ENCODE measurements at places on chromosomes 16 and 17.
A peak's percentile ranks its signal among the peaks of the same experiment; 100 is the strongest.

DNA sequence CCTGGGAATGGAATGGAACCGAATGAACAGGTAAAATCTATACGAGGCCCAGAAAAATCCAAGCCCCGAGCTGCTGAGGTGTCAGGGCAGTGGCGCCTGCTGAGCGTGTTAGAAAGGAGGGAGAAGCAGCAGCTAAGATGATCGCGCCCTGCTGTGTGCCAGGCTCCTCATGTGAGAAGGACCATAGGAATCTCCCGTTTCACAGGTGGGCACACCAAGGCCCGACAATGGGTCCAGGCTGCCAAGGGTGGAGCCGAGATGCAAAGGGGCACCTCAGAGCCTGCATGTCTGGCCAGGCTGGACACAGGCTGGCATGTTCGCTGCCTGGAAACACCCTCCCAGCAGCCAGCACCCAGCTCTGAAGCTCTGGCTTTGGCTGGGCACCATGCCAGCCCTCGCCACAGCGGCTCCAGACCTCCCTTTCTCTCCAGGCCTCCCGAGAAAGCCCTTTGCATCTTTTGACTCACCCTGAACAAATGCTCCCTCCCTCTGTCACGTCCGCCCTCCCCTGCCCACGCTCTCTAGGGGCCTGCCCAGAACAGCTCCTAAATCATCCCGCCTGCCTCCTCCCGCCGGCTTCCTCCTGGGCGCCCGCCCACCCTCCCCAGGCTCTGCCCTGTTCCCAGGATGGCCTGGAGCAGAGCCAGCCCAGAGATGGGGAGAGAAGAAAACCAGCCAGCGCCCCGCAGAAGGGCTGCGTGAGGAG, 217.8 kb upstream of the GSE1 start:
- peak; percentile 17 for DNase-seq

- DNase-seq, result no peak
These were observed 166.3 kb downstream of the MSI2 start for GRCh38 chr17:57422574-57423164.

GRCh38 chr17:37605813-37606505, 3.3 kb downstream of the SYNRG start:
- no peak for DNase-seq

DNA sequence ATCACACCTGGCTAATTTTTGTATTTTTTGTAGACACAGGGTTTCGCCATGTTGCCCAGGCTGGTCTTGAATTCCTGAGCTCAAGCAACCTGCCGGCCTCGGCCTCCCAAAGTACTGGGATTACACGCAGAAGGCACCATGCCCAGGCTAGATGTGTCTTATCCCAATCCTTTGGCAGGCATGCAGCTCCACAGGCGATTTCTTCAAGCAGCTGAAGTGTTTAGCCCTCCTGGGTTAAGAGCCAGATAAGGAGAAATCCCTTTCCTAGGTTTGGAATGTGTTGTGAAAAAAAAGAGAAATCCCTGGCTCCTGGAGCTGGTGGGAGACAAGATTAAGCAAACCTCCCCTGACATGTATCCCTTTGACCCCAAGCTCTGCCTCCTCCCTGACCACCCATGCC, 2.1 kb upstream of the NHERF1 start:
- no peak for DNase-seq

DNA sequence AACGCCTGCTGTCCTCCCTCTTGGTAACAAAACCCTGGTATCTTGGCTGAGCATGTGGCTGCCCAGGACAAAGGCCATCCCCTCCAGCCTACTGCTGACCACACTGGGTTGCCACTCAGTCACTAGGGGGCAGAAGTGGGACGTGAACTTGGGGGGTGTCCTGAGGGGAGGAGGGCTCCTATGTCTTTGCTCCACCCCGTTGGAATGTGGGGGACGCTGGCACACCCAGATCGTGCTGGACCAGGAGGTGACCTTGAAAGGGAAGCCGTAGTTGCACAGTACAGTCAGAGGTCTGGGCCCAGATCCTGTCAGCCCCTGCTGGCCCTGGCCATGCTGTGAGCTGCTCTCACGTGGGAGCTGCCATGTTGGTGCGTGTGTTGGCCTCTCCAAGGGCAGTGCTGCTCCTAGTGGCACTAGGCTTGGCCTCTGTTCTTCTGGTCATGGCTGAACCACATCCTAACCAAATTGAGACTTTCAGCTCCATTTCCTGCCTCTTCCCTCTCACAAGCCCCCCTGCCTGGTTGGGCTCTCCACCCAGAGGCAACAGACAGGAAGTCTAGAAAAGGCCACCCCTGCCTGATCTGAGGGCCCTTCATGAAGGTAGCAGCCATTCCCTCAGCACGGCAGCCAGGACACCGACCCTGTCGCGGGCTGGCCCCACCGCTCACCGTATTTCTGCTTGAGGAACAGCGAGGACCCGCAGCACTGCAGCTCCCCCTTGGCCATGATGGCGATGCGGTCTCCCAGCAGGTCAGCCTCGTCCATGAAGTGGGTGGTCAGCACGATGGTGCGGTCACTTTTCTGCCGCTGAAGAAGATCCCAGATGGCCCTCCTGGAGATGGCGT, 29.0 kb upstream of the RNPS1 start:
- DNase-seq, result no peak

GRCh38 chr17:67238991-67239390, 6.0 kb downstream of the HELZ start:
- no peak for DNase-seq

GRCh38 chr17:28950017-28950751, 1.1 kb downstream of the PHF12 start:
- no peak for DNase-seq

GRCh38 chr17:19590451-19590850, 56.8 kb downstream of the SLC47A1 start:
- DNase-seq, result no peak

GRCh38 chr17:82397449-82398335, 20.5 kb upstream of the HEXD start:
- no peak for DNase-seq

GRCh38 chr17:27976331-27976730, 66.1 kb upstream of the NLK start:
- DNase-seq, result no peak

DNA sequence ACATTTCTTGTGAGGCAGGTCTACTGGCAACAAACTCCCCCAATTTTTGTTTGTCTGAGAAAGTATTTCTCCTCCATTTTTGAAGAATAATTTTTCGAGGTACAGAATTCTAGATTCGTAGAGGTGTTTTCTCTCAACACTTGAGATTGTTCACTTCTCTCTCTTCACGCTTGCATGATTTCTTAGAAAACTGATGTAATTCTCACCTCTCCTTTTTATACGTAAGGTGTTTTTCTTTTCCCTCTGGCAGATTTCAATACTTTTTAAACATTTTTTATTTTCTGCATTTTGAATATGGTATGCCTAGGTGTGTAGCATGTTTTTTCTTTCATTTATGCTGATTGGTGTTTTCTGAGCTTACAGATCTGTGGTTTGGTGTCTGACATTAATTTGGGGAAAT, 201.5 kb upstream of the AXIN2 start:
- DNase-seq, result no peak

DNA sequence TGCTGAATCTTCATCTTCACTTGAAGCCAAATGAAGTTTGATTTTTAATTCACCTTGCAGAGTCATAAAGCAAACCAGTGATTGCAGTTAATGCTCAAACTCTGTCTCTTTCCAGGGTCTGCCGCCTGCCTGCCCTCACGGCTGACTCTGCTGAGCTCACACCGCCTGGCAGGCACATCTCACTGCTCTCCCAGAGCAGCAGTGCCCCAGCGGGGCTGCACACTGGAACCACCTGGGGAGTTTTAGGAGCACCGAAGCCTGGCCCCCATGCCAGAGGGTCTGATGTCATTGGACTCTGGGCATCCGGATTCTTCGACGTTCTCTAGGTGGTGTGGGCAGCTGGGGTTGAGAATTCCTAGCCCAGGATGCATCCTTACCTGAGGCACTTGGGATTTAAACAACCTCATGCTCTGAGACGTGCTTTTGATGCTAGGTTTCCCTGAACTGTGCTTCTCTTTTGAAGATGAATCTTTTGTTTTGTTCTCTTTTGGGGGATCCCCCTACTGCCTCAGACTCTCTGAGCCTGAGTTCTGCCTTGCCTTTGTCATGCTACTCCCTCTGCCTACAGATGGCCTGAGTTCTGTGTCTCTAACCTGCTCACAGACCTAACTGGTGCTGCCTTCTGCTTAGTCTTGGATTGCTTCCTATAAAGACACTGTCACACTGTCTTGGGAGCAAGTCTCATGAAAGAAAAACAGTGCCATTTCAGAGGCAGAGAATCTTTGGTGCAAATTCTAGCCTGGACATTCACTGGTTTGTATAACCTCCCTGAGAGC, 438.1 kb upstream of the CCL2 start:
- no peak for DNase-seq

GRCh38 chr16:12651765-12652512, 151.7 kb downstream of the CPPED1 start:
- no peak for DNase-seq

DNA sequence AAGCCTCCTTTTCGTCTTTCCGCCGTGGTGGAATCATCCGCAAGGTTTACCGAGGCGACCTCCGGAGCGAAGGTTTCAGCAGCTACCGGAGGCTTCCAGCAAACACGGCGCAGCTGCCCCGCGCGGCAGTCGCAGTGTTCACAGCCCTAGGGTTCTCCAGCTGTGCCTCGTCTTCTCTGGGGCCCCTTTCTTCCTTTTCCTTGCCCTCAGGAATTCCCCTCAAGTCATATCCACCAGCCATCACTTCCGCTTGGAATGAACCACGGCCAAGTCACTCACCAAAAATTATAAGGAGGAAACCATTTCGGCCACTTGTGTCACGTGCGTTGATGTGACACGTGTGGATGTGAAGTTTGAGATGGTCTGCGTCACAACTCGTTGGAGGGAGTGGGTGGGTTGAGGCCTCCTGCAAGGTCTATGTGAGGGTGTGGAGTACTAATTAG, 636 bp upstream of the ERN1 start:
- DNase-seq, result no peak

DNA sequence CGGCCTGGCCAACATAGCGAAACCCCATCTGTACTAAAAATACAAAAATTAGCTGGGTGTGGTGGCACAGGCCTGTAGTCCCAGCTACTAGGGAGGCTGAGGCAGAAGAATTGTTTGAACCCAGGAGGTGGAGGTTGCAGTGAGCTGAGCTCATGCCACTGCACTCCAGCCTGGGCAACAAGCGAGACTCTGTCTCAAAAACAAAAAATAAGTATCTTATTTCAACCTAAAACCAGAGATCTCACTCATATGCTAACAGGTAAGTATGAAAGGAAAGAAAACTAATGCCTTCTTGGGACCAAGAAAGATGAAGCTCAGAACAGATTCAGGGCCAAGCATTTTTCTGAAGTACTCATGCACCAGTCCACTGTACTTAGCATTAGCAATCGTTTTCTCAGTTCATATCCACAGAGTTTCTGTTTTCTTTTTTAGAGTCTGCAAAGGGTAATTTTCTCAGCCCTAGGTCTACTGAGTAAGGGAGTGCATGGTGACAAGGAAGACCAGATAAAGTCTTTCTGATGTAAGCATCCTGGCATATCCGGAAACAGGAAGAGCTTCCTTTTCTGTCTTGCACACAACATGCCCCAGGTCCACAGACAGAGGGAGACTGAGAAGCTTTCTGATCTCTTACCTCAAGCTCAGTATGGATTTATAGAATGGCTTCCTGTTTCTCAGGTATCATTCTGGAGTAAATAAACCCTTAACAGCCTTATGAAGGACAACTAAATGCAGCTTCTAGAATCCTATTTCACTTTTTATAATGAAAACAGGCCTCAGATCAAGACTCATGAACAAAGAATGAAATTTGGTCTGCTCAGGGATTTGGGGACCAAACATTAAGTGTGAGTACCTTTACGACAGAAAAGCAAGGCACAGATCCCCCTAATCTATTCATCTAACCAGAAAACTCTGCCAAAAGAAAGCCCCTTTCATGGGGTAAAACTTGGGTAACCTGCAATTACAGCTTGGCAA, 38.7 kb upstream of the FOXJ1 start:
- no peak for DNase-seq

DNA sequence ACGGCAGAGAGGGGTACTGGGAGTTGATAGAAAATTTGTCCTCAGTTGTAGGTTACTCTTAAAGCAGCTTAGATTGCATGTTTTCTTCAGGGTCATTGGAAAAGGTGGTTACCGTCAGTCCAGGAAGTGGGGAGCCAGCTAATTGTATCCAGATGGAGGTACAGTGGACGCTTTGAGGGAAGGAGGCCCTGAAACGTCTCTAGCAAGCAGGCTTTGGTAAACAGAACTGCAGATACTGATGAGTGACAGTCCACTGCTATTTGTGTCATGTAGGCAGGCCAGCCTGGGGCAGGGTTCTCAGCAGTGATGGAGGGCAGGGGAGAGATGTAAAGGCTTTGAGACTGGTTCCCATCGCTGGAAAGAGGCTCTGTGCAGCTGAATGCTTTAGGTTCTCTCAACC, 30.2 kb upstream of the ST6GALNAC1 start:
- no peak for DNase-seq

DNA sequence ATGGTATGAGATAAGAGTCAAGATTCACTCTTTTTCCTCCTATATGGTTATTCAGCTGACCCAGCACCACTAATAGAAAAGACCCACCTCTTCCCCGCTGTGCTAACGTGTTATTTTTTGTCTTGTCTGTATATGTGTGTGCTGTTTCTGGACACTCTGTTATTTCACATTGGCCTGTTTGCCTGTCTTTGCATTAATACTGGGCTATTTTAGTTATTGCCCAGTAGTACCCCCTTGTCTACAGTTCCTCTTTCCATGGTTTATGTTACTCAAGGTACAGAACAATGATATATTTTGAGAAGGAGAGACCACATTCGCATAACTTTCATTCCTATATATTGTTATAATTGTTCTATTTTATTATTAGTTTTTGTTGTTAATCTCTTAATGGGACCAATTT, 74.0 kb upstream of the SIAH1 start:
- no peak for DNase-seq

- DNase-seq, result no peak
These were observed 398.4 kb upstream of the HSBP1 start for GRCh38 chr16:83409347-83409746.

GRCh38 chr16:85959686-85960085, 60.7 kb downstream of the IRF8 start:
- DNase-seq, result no peak

- DNase-seq, result no peak
These were observed at the start of gene CDK3 for GRCh38 chr17:76000755-76001521. Gene CDK3 (plus strand): TSS chr17:76000855. CDS start chr17:76001426, 571 bp downstream.

DNA sequence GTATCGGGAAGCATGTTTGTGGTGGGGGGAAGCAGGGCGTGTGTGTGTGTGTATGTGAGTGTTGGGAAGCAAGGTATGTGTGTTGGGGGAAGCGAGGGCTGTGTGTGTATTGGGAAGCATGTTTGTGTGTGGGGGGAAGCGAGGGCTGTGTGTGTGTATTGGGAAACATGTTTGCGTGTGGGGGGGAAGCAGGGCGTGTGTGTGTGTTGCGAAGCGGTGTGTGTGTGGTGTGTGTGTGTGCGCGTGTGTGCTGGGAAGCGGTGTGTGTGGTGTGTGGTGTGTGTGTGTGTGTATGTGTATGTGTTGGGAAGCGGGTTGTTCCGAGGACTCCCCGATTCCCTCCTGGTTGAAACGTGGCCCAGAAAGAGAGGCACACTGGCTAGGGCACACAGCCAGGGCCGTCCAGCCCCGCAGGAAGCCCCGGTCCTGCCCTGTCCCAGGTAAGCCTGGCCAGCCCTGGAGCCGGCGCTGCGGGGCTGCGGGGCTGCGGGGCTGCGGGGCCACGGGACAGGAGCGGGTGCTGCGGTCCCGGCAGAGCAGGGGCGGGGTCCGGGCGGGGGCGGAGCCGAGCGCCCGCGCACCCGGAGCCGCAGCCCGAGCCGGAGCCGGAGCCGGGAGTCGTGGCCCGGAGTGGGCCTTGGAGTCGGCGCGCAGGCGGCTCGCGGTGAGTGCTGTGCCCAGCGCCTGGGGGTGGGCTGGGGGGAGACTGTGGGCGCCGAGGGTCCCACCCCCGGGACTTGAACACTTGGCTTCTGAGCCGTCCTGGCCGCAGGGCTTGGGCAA, at the start of gene NOD2:
Gene NOD2, plus strand, starts transcription at position 608 of the 783 bp plus-strand sequence. CDS start 5,890 bp downstream, outside the sequence.
- no peak for DNase-seq
